ENCODE measurements at places on chromosomes 6 and 20. TPM values are rescaled to one million over a fixed set of nuclear protein-coding genes. Genes with fewer than 3 reads are reported as not detected.

The TAPBP gene
- total RNA-seq, result 65.8 TPM

The C20orf141 gene
- total RNA-seq, result 0.47 TPM

The GPR63 gene
- total RNA-seq, result 0.47 TPM

The TRAPPC3L gene
- not detected for total RNA-seq

The COL20A1 gene
- total RNA-seq, result not detected

The ME1 gene
- total RNA-seq, result 21.6 TPM

The HLA-DQB2 gene
- total RNA-seq, result not detected

The RGS17 gene
- total RNA-seq, result 2.0 TPM

The IMPG1 gene
- total RNA-seq, result not detected

The FIG4 gene
- 13.3 TPM for total RNA-seq

The SLCO4A1 gene
- total RNA-seq, result 0.26 TPM

The LRRC73 gene
- total RNA-seq, result 1.5 TPM

The SPO11 gene
- not detected for total RNA-seq

The TFAP2C gene
- not detected for total RNA-seq

The ID4 gene
- total RNA-seq, result 3.1 TPM

The AGER gene
- total RNA-seq, result 0.82 TPM

The VNN1 gene
- not detected for total RNA-seq

The PRDM13 gene
- not detected for total RNA-seq

The IRAK1BP1 gene
- total RNA-seq, result 1.3 TPM

The TREML1 gene
- total RNA-seq, result not detected

All from pericardium fibroblast (primary cell).